ENCODE measurements at places on chromosomes 6 and 20. TPM values are rescaled to one million over a fixed set of nuclear protein-coding genes. Genes with fewer than 3 reads are reported as not detected.

TAAR8 gene
- not detected for total RNA-seq

KHDC1 gene
- not detected for total RNA-seq

ETV7 gene
- not detected for total RNA-seq

STMND1 gene
- total RNA-seq, result not detected

GGT7 gene
- total RNA-seq, result 1.9 TPM

HLA-DOA gene
- total RNA-seq, result 0.09 TPM

EEF1A1 gene
- 19,145 TPM for total RNA-seq

PTK7 gene
- total RNA-seq, result 99.8 TPM

- no peak for DNase-seq
Measured at GRCh38 chr6:115363379-115363778, 697.3 kb downstream of the FRK start.

DNA sequence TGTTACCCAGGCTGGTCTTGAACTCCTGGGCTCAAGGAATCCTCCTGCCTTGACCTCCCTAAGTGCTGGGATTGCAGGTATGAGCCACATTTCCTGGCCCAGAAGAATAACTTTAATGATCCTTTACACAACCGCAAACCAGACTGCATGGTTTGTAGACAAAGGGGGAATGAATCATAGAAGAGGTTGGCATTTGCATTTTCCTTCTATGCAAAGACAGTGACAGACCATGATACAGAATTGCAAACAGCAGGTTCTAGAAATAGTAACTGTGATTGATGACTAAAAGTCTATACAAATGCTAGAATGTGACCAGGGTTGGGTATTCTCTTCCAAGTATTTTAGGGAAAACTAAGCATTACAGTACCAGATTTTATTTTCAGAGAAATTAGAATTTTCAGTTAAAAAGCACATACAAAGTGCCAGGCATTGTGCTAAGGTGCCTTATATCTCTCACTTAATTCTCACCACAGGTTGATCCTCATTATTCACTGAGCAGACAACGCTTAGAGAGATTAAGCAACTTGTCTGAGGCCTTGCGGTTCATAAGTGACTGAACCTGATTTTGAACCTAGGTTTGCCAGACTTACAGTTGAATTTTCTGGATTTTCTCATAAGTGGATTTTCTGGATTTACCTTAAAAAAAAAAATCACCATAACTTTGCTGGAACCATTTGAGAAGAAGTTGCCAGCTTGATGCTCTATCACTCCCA, 146.6 kb downstream of the ZFAND3 start:
- DNase-seq, result peak; percentile 15

- DNase-seq, result peak; percentile 67
Measured at GRCh38 chr6:53484476-53485280, 60.2 kb downstream of the GCLC start.

GRCh38 chr6:34958734-34959133, 69.7 kb downstream of the ANKS1A start:
- no peak for DNase-seq

GRCh38 chr6:148932731-148933130, 185.9 kb downstream of the UST start:
- no peak for DNase-seq

- DNase-seq, result no peak
Measured at GRCh38 chr6:108778421-108779186, 69.6 kb upstream of the ARMC2 start.

DNA sequence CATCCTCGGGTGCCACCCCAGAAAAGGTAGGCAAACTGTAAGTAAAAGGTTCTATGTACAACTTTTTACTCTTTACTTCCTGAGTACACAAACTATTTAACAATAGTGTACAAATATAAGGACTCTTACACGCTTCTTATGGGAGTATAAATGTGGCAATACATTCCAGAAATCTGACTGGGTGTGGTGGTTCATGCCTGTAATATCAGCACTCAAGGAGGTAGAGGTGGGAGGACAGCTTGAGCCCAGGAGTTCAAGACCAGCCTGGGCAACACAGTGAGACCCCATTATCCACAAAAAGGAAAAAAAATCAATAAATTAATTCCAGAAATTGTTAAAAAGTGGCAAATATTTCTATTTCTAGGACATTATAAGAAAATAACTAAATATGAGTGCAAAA, 48.9 kb downstream of the PIGU start:
- no peak for DNase-seq

- no peak for DNase-seq
Measured at GRCh38 chr20:17786221-17786718, 86.5 kb downstream of the BANF2 start.

GRCh38 chr6:92114091-92114675, 1305.2 kb downstream of the EPHA7 start:
- DNase-seq, result no peak

DNA sequence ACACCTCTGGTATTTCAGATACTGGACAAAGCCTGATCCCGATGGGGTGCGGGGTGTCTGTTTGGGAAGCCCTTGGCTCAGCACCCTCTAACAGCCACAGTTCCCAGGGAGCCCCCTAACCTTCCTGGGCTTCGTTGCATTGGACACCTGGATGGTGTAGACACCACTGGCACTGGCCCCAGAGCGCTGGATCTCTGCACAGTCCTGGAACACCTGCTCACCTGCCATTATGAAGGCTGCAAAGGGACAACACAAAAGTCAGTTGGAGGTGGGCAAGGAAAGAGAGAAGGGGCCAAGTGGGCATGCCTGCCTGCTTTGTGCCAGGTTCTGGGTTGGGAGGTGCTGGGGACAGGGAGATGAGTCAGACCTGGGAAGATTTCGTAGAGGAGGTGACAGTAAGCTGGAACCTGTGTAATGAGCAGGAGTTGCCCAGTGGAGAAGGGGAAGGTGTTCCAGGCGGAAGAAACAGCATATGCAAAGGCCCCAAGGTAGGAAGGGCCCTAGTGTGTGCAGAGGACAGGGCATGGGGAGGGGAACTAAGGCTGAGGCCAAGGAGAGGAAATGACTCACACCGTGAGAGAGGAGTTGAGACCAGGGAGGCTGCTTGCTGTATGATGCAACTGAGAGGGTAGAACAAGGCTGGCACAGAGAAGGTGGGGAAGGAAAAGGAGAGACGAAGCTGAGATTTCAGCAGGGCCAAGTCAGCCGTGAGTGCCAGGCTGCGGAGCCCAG, 34.9 kb downstream of the ANGPT4 start:
- no peak for DNase-seq

DNA sequence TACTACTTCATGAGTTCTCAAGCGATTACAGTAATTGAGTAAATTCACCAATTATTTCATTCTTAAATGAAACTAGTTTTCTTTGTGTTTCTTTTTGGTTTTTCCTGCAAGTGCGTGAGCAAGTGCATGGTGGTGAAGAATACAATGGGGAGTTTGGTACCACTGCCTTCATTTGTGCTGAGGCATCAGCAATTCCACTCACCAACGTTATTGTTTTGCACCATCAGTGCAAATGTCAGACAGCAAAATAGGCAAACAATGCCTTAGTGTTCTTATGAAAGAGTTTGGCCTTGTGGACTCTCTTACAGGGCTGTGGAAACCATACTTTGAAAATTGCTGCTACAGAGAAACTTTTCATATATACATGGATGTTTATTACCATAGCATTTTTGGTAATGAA, 8.2 kb downstream of the CDH26 start:
- DNase-seq, result no peak

DNA sequence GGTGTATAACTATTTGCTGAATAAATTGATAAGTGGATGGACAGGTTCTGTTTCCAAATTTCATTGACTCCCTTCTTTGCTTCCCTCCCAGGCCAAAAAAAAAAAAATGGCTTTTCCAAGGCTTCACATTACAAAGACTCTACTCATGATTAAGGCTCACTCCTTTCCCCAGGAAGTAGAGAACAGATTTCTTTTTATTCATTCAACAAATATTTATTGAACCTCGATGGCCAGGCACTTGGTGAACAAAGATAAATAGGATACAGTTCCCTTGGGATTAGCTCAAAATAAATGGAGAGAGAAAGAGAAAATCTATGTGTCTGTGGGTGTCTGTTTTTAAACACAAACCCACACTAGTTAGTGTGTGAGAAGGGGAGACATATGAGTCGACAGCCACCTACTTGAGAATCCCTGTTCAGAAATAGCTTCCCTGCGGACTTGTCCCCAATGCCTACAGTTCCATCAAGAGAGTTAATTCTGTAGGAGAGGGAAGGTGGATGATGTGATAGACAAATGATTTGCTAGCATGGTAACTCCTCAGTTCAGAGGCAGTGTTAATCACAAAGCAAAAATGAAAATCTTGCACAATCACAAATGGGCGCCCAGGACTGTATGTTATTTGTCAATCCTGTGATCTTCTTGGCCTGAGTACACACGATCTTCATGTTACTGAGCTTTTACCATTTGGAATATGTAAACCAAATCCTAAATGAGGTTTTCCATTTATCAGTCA, 20.3 kb downstream of the TRAF3IP2 start:
- no peak for DNase-seq

DNA sequence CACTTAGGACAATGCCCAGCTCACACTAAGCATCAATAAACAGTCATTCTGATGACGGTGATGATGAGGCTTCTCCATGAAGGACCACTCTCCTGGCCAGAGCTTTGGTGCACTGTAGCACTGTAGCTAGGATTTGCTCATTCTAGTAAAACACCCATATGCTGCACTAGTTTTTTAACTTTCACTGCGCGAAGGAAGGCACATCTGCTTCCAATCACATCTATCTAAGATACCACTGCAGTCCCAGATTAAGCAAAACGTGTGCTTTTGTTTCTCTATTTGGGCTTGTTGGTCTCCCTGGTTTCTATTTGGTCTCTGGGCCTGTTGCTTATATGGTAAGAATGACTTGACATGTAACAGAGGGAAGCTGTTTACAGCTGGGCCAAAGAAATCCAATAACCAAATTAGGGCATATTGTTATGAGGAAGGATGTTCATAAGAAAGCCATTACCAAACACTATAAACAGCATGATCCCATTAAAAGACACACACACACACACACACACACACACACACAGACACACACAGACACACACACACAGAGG, 62.4 kb downstream of the FAM229B start:
- no peak for DNase-seq

GRCh38 chr6:42417641-42418112, 34.0 kb downstream of the TRERF1 start:
- DNase-seq, result no peak

DNA sequence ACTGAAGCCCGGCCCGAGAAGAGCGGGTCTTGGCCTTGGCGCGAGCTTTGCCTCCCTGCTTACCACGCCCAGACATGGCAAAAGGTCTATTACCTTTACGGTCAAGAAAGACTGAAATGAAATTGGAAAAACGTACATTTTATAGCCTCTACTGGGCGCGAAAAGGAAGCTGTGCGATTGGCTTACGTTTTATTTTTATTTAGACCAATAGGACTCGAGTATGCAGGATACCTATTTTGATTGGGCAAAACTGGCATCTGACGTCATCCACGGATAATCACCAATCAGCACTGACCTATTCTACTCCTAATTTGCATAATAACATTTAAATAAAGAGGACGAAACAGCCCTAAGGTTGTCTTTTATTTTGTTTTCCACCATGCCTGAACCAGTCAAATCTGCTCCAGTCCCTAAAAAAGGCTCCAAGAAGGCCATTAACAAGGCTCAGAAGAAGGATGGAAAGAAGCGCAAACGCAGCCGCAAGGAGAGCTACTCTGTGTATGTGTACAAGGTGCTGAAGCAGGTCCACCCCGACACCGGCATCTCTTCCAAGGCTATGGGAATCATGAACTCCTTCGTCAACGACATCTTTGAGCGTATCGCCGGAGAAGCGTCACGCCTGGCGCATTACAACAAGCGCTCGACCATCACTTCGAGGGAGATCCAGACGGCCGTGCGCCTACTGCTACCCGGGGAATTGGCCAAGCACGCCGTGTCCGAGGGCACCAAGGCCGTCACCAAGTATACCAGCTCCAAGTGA, 97.4 kb downstream of the OR2B2 start:
- DNase-seq, result peak; percentile 92

- DNase-seq, result peak; percentile 68
Measured at GRCh38 chr6:131978522-131978921, 27.4 kb upstream of the CCN2 start.

- no peak for DNase-seq
Measured at GRCh38 chr20:59150821-59151251, 12.8 kb upstream of the ZNF831 start.

Data from HepG2 (cell line).